Stimulated activated CD8-positive, alpha-beta memory T cell treated with anti-CD3 and anti-CD28 coated beads, Interleukin-7, amount 100 ng/mL, for 1 hour (primary cell): ENCODE measurements at places on chromosomes 11 and 22.

DNA sequence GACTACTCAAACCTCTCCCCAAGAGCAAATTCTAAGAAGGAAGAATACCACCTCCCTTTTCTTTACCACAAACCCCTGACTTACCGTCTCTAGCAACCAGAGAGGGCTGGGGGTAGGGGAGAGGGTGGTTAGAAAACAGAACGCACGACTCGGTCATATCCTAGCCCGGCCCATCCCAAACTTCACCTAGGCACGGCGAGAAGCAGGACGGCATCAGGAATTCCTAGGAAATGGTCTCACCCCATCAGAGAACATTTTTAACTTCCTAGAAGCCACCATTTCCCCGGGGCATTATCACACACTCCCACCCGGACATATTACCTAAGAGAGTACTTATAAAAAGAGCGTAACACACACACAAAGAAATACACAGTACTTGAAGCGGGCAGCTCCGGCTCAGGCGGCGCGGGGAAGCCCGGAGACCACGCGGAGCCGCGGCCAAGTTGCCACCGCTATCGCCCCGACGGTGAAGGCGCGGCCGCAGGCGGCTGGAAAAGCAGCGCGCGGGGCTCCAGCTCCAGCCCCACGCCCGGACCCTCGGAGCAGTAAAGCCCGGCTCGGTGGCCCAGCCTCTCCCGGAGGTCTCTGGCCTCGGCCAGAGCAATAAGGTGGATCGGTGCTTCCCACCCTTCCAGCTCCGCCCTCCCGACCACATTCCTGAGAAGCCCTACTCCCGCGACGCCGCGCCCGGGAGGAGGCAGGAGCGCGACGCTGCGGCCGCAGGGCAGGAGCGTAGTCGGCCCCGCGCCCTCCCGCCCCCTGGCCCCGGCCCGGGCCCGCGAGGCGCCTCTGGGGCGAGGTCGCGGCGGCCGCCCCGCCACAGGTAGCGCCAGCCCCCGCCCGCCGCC is 878 bp downstream of the RRAS2 start:
- DNase-seq = no peak

- DNase-seq = no peak
Measured at GRCh38 chr11:78010304-78010703, 12.8 kb downstream of the KCTD14 start.

DNA sequence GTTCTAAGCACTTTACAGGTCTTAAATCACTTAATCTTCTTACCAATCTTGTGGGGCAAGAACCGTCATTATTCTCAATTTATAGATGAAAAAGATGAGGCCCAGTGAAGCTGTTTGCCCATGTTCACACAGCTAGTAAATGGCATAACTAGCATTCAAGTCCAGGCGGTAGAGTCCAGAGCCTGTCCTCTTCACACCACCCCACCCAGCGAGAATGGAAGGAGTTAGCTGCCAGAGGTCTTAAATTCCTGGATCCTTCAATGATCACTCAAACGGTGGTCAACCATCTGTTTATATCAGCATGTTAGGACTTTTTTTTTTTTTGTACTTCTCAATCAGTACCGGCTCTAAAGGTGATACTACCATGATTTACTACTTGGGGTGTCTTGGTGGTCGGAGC is 43.3 kb downstream of the PARVA start:
- no peak for DNase-seq

GRCh38 chr11:1153105-1153950 is 4.4 kb upstream of the MUC5AC start:
- no peak for DNase-seq

GRCh38 chr22:28829358-28830181 is 29.2 kb upstream of the XBP1 start:
- peak; percentile 58 for DNase-seq

DNA sequence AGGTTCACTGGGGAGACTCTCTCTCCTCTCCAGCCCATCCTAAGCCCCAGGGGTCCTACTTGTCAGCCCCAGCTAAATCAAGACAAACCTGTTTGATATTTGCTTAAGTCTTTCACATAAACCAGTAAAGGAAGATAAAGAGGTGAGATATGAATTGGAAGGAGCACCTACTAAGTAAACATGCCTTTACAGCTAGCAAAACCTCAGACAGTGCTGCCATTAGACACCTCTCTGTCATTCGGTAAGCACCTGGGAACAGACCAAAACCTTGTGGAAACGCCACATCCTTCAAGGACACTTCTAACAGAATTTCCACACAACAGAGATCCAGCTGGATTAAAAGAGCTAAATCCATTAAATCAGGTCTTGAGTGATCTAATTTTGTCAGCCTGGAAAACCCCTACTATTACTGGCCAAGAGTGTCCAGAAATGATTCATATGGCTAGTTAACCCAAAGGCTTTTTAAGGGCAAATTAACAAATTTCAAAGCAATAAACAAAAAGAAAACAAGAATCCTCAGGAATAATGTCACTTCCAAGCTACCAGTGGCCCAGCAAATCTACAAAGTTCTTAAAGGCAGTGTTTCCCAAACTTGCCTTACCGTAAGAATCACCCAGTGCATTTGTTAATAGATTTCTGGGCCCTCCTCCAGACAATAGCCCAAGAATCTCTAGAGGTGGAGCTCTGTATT is 2.4 kb downstream of the VPS37C start:
- no peak for DNase-seq

- DNase-seq = no peak
Measured at GRCh38 chr11:125001079-125001778, 47.2 kb downstream of the CCDC15 start.

DNA sequence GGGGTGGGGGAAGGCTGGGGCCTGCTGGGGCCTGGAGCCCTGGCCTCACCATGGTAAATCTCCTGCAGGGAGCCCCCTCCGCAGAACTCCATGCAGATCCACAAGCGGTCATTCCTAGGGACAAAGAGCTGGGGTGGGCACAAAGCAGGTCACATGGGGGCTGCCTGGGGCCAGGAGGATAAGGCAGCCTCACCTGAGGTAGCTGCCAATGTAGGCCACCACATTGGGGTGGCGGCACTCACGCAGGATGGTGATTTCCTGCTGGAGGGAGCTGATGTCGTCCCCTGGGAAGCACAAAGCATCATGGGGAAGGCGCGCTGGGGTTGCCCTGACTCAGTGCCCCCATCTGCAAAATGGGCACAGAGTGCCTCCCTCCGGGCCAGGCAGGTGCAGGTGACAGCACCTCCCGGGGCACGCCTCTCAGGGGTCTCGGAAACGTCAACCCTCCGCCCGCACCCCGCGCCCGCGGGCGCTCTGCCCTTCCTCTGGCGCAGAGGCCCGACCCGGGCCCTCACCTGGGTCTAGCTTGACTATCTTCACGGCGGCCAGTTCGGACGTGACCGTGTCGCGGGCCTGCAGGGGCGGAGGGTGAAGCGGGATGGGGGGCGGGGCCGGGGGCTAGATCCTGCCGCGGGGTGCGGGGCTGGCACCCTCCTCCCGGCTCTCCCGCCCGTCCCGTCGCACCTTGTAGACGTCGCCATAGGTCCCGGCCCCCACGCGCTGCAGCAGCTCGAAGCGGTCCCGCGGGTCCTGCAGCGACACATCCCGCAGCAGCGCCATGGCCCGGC is 450 bp downstream of the MAP4K2 start:
- DNase-seq = no peak

GRCh38 chr22:35538801-35539321 is 1.8 kb upstream of the RASD2 start:
- no peak for DNase-seq

DNA sequence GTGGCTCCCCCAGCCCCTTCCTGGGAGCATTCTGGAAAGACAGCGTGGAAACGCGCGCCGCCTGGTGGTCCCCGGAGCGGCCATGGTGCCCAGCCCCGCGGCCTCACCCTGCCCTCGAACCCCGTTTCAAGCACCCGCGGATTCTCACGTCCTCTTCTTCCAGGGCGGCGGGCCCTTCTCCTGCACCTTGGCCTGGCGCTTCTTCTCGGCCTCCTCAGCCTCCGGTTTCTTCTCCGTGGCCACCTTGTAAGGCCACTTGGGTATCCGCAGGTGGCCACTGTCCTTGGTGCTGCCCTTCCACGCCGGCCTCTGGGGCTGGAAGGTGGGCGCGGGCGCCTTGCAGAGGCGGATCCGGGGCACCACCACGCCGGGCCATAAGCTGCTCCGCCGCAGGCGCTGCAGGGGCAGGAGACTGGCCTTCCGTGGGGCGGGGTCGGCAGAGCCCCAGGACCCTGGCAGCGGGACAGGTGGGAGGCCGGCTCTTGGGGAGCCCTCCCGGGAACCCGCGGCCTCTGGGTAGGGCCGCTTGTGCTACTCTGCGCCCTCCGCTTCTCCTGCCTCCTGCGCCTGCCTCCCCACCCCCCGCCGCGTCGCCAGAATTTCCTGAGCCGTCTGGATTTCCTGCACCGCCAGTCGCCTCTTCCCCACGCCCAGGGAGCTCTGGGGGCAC is 83.4 kb downstream of the TRIM51G start:
- no peak for DNase-seq

DNA sequence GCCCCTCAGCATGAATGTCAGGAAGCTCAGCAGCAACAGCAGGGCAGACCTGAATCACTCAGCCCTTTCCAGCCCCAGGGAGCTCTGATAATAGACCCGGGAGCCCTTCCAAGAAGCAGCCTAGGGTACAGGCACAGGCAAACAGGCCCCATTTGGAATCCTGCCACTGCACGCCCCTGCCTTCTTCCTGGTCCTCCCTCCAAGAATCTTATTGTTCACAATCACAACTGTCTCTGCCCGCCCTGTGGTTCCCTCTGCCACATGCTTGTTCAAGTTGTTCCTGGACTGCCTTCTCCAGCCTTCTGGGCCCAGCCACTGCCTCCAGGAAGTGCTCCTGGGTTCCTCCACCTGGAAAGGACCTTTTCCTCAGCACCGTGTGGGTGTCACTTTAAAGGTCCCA is 54.6 kb downstream of the LRRC32 start:
- no peak for DNase-seq

GRCh38 chr11:123995119-123995518 is at the start of gene OR10G6:
Gene OR10G6, minus strand, starts transcription at chr11:123995161. Its CDS starts 0 bp downstream, at chr11:123995161.
- no peak for DNase-seq

- DNase-seq = no peak
Measured at GRCh38 chr22:27397954-27398342, 403.6 kb downstream of the MN1 start.

GRCh38 chr11:23313001-23313400 is 452.7 kb upstream of the CCDC179 start:
- DNase-seq = no peak

DNA sequence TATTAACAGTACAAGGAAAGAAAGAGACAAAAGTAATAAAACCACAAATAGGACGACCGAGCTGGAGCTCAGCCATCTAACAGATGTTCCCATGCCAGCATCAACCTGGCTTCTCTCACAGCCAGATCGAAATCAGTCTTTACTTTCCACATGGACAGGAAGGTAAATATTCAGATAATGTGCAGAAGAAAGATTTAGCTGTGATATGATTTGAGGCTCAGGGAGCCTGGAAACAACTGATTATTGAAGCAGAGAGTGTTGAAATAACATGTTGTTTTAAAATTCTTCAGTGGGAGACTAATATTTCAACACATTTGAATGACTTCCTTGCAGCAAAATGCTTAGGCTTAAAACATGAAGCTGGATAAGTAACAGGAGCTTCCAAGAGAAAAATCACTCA is 546.8 kb downstream of the ETS1 start:
- no peak for DNase-seq

DNA sequence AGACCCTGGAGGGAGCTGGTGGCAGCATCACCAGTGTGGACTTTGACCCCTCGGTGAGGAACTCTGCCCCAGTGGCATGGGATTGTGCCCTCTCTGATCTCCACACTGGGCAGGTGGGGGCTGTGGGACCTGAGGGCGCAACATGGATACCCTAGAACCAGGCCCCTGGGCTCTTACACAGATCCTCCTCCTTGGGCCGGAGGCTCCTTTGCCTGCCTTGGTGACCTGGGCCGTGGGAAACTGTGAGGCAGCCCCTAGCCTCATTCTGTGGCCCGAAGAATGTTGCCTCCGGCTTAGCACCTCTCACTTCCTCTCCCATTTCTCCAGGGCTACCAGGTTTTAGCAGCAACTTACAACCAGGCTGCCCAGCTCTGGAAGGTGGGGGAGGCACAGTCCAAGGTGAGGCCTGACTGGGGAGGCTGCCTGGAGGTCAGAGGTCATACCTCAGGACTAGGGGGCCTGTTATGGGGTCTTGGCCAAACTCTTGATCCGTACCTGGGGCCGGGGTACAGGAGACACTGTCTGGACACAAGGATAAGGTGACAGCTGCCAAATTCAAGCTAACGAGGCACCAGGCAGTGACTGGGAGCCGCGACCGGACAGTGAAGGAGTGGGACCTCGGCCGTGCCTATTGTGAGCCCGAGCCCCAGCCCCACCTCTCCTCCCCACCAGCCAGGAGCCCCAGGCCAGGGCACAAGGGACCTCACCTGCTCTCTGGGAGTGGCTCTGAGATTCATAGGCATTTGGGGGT is 12.2 kb downstream of the ATG16L2 start:
- no peak for DNase-seq

GRCh38 chr11:7538031-7538430 is 24.2 kb downstream of the PPFIBP2 start:
- no peak for DNase-seq

DNA sequence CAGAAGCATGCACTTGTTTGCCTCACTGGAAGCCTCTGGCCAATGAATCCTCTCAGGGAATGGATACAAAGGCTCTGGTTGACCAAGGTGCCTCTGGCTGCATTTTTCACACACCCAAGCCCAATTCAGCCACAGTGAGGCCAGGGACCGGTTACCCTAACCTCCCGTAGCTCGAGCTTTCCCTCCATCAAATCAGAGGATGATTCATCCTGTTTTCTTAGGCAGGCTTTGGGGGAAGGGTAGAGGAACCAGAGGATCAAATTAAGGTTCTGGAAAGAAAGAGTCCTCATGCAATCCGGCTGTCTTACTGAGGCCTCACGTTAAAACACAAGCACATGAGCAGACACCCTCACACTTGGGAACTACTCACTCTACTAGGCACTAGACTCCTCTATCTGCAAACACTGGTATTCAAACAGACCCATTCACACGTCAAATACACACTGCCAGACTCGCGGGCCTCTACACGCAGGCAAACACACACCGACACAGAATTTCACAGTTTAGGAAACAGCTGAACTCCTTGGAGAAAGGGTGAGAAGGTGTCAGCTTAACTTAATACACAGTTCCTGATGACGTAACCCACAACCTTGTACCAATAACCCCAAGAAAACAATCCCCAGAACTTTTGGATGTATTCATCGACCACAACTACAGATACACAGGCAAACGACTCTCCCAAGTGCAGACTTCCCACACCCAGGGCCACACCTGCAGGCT is 12.4 kb downstream of the NRXN2 start:
- DNase-seq = no peak

DNA sequence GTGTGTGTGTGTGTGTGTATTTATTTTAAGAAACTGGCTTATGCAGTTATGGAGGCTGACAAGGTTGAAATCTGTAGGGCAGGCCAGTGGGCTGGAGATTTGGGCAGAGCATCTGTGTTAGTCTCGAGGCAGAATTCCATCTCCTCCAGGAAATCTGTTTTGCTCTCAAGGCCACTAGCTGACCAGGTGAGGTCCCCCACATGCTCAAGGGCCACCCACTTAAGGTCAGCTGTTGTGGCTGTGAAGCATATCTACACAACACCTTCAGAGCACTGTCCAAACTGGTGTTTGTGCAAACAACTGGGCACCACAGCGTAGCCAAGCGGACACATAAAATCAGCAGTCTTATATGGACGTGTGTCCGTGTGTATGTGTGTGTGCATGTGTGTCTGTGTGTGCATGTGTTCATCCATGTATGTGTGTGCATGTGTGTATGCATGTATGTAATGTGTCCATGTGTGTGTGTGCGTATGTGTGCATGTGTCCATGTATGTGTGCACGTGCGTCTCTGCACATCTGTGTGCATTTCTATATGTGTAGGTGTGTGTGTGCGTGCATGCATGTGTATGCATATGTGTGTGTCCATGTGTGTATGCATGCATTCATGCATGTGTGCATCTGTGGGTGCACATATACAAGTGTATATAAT is 400.9 kb downstream of the BRD1 start:
- DNase-seq = no peak
